Stimulated activated naive CD8-positive, alpha-beta T cell treated with anti-CD3 and anti-CD28 coated beads, Interleukin-15, Interleukin-2, amounts not matched to agents 100 U/mL and 50 U/mL, for 24 hours (primary cell): ENCODE measurements at places on chromosomes 12 and 14.

- DNase-seq = no peak
Observed at GRCh38 chr14:72332871-72333270, 400.6 kb downstream of the RGS6 start.

- no peak for DNase-seq
Observed at GRCh38 chr12:53495903-53496751, 3.1 kb downstream of the MAP3K12 start.

DNA sequence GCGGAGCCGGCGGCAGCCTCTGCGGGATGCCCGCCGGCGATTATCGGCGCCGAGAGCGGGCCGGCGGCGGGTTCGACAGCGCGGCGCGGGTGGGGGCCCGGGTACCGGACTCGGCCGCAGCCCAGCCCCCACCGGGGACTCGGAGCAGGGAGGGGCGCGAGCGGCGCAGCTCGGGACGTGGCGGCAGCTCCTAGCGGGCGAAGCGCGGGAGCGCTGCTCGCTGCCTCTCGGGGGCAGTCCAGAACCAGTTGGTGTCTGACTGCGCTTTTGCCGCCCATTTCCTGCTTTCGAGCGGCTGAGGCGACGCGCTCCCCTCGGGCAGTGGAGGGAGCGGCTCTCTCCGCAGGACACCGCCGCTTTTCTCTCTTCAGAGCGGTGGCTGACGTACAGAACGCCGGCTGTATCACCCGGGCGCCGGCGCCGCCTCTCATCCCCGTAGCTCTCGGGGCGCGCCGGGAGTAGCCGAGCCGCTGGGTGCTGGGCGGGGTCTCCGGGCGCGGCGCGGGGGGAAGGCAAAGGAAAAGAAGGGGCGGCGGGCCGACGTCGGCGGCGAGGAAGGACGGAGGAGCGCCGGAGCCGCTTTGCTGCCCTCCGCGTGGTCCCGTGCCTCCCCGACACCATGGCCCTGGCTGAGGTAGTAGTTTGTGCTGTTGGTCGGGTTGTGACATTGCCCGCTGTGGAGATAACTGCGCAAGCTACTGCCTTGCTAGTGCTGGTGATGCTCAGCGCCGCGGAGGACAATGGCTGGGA is 136.6 kb downstream of the MON2 start:
- DNase-seq = peak; percentile 79

DNA sequence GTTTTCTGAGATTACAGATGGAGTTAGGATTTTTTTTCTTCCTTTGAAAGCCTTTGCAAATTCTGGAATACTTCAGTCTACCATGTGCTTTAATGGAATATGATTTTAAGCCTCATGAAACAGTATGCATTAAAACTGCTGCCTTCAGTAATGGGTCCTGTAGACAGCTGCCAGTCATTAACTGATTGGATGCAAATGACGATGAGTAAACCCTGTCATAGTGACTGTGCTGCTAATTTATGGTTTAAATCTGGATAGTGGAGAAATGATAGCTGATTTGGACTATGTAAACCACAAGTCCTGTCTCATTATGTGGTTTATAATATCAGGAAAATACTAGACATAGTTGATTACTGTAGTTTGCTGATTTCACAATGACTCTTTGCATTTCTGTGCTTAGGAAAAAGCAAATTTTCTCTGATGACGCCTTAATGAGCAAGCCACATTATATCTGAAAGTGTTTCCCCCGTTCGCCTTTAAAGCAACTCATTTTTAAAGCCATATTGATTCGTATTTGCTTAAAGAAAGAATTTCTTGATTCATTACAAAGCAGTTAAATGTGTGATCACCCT is 217.6 kb downstream of the TMTC2 start:
- no peak for DNase-seq

DNA sequence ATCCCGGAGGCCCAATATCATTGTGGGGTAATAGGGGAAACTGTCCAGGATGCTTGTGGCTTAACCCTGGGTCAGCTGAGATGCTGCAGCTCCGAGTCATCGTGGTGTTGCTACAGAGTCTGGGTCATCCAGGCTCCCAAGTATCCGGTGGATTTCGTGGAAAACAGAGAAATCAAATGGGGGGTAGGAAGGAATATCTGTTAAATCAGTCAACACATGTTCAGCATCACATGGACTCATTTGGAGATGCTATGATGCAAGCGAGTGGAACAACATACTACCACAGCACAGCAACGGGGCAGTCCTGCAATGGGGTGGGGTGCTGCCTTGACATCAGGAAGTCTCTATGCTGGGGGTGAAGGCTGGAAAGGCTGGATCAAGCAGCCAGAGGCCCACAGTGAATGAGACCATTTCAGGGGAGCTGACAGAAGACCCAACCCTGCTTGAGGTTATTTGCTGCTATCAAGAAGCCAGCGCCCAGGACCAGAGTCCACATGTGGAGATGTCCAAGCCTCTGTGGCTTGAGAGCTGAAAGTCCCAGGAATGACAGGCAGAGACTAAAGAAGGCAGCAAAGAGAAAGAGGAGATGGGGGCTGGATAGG is 22.9 kb downstream of the VDR start:
- DNase-seq = no peak

GRCh38 chr12:59004456-59004855 is 84.2 kb upstream of the LRIG3 start:
- no peak for DNase-seq

DNA sequence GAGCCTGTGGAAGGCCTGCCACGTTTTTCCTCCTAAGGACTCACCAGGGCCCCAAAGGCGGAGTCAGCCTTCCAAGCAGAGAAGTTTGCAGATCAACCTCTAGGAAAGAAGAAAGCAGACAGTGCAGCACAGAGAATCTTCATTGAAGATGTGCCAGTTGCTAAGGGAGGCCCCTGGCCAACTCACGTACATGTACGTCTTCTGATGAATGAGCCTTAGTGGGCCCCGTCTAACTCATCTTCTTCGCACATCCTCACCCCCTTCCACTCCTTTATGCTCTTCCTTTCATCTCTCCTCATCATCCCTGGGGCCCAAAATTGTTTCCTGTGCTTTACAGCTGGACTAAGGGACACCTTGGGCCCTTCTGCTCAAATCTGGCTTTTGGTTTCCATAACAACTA is 703.0 kb upstream of the TBX3 start:
- no peak for DNase-seq
